ENCODE measurements at places on chromosomes 7 and 10.

DNA sequence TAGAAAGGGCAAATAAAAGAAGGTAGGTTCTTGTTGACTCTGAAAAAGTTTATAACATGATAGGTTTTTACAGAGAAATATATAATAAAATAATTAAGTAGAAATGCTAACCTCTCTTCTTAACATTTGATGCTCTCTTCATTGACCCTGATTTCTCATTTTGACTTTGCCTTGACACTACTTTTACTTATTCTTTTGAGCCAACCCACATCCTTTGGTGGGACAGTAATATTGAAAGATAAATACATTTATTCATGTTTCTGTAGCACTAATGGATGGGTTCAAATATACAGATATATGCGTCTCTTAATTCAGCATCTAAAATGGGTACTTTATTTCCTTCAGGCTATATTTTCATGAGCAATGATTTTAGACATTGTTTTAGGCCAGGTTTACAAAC lies 34.4 kb downstream of the DDC start:
- no peak for DNase-seq

DNA sequence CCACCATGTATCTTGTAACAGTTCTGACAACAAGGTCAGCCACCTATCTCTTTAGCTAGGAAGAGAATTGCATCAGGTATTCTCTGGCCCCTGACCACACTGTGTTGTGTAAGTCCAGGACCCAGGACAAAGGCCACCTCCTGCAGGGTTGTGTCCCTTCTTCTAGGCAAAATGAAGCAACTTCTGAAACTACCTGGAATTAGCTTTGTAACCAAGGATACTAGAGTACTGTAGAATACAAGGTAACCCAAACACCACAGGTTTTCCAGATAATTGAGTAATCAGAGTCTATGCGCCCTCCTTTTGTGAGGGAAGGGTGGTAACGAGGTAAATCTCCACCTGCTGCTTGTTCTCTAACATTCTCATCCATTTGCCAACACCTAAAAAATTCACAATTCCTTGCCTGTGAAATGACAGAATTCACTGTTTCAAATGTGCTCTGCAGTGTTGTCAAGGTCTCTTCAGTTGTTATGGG lies 51.7 kb downstream of the SGMS1 start:
- DNase-seq, result no peak

DNA sequence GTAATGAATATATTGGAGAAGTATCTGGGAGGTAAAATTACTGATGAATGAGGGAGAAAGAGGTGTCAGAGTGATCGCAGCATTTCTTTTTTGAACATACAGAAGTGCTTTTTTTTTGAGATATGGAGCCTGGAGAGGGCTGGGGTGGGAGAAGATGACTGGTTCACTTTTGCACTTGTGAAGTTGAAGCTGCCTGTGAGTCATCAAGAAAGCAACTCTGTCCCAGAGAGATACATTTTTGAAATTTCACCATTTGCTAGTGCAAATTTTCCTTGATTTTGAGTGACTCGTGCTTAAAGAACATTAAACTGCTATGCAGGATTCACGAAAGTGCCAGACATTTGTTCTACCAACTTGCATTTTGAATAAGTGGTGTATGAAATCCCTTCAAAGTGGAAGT lies 81.8 kb downstream of the ADRA2A start:
- DNase-seq, result no peak

GRCh38 chr7:5354460-5355232 lies 69.0 kb downstream of the TNRC18 start:
- peak; percentile 81 for DNase-seq

GRCh38 chr7:11699666-11700065 lies 132.3 kb downstream of the THSD7A start:
- DNase-seq, result no peak

GRCh38 chr7:104112623-104113022 lies 95.2 kb downstream of the ORC5 start:
- DNase-seq, result no peak

GRCh38 chr7:6419310-6419773 lies 28.4 kb downstream of the DAGLB start:
- DNase-seq, result no peak

GRCh38 chr10:33921970-33922605 lies 587.6 kb upstream of the NRP1 start:
- no peak for DNase-seq

DNA sequence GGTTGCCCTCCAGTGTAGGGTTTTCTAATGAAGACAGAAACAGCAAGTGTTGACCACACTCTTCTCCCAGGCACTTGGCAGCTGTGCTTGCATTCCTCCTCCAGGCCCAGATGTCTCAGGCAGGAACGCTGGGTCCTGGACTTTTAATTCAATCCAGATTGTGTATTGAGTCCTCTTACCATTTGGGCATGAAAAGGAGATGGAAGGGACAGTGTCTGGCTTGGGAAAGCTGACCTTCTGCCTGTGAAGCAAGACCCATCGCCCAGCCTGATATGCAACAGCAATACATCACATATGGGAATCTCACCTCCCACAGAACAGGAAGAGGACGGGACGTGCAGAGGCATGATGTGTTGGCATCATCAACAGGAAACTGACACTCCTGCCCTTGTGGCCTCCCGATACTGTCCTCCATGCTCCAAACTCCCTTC lies 174.4 kb upstream of the LYZL2 start:
- DNase-seq, result no peak

DNA sequence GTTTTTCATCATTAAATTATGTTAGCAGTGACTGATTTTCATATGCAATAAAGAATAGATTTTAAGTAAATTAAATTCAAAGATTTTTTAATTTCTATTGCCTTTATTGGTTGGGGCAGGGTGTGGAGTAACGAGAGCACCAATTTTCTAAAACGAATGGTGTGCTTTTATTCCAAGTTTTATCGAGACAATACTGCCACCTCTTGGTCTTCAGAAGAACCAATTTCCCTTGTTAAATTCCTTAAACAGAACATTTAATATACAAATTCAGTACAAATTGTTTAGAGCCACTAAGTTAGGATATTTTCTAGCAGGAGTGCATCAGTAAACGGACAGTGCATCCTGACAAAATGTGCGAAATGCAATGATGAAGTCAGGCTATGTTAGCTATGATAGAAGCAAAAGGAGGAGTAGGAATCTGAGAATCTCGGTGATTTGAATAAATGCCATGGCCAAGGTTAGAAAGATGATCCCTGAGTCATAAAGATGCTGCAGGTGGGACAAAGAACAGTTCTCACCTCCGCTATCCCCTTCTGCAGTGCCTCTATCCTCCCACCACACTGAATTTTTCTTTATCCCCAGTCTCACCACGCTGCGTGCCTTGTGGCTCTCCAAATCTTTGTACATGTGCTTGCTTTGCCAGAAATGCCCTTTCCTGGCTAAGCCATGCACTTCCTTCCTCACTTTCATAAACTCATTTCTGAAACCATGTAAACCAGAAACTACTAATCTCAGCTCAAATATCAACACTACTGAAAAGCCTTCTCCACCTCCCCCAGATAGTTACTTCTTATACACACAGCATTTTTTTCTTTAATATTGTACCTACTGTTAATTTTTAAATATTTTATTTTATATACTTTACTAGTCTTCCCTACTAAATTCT lies 31.9 kb upstream of the AGBL3 start:
- DNase-seq, result no peak

- no peak for DNase-seq
Measured at GRCh38 chr10:48652344-48652743, 32.3 kb upstream of the WDFY4 start.
